Caco-2 (cell line): ENCODE measurements at places on chromosomes 2 and 18.
A peak's percentile ranks its signal among the peaks of the same experiment; 100 is the strongest.

GRCh38 chr2:124289060-124289459 lies 264.0 kb downstream of the CNTNAP5 start:
- DNase-seq: no peak

GRCh38 chr18:54440292-54440691 lies 82.6 kb downstream of the C18orf54 start:
- no peak for DNase-seq

GRCh38 chr2:51705417-51705816 lies 673.5 kb upstream of the NRXN1 start:
- no peak for DNase-seq

GRCh38 chr2:45567974-45568789 lies 42.9 kb downstream of the SRBD1 start:
- DNase-seq: no peak

DNA sequence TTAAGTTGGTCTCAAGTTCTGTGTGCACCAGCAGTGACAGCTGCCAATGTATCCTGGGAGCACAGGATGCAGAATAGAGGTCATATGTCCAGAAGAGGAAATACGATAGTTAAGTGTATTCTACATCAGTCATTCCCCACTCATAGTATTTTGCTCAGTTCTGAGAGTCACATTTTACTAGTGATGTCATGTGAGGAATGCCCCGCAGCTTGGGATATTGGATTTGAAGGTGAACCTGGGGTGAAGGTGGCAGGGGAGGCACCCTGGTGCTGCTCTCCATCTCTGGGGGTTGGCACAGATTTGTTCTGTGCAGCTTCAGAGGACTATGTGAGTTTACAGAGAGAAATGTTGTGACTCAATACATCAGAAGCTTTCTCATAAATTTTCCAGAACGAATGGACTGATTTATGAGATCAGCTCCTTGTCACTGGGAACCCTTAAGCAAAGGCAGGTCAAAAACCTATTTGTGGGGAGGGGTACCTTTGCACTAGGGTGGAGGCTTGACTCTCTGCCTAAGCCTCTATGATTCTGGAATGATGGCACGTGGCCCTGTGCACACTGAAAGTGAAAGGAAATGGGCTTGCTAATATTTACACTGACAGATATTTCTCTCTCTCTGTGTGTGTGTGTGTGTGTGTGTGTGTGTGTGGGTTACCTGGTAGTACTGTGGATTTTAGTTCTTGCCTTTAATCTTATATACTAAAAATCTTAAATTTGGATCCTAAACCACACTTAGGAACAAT lies 95.9 kb downstream of the NEB start:
- peak; percentile 55 for DNase-seq

DNA sequence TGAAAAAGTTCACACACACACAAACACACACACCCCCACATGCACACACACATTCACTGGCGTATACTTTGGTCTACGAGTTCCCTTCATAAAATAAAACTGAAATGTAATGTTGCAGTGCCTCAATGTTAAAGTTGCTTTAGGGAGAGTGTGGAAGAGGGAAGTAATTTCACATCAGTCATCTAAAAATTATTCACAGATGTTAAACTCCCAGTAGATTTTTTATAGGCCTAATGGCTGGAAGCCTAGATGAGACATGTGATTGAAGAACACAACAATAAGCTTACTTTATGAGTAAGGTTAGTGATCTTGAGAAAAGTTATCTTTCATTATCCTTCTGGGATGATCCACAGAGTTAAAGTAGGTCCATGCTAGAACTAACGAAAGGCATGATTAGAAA lies 506.7 kb upstream of the CNTNAP5 start:
- DNase-seq: no peak

GRCh38 chr2:134189009-134189720 lies 64.7 kb upstream of the MGAT5 start:
- no peak for DNase-seq

GRCh38 chr2:80266231-80266630 lies 38.3 kb downstream of the LRRTM1 start:
- no peak for DNase-seq

- DNase-seq: no peak
These were observed 158.2 kb upstream of the RAB12 start for GRCh38 chr18:8450898-8451665.

- no peak for DNase-seq
These were observed 433 bp upstream of the MFF start for GRCh38 chr2:227324642-227324994.

DNA sequence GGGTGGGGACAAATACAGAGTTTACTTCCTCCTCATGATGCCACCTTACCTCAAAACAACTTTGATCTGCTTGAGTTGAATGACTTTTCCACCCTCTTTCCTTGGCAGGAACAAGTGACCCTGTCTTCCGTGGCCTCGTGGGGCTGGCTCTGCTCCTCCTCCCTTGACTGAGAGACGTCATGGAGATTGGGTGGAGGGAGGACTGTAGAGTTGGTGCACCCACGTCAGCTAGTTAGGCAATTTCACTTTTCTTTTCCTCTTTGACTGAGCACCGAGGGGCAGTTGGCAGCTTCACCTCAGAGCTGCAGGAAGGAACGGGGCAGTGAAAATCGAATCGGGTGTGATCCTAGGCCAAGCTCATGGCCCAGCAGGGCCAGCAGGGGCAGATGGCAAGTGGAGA lies at the start of gene SP140:
Gene SP140 (plus strand): TSS at position 251 of the 400 bp plus-strand sequence. CDS start 109 bp downstream, at position 360.
- DNase-seq: no peak

- no peak for DNase-seq
These were observed 91.9 kb downstream of the MRPS9 start for GRCh38 chr2:105129722-105130232.

DNA sequence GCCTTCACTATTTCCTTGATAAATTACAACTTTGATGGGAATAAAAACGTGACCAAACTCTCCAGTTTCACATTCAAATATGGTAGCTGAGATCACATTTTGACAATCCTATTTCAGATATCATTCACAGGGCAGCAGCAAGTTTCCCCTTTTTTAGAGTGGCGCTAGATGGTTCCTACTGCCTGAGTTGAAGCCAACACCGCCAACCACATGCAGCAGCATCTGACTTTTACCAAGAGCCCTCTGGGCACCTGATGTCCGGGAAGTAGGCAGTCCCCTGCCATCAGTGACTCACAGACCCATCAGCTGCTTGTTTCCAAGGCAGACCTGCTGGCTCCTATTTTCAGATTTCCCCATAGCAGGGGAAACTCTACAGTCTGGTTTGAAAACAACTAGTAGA lies 4.0 kb upstream of the MREG start:
- no peak for DNase-seq

GRCh38 chr18:13934676-13935075 lies 19.3 kb upstream of the MC2R start:
- DNase-seq: no peak

GRCh38 chr2:234913208-234913626 lies 38.6 kb upstream of the SH3BP4 start:
- DNase-seq: no peak

DNA sequence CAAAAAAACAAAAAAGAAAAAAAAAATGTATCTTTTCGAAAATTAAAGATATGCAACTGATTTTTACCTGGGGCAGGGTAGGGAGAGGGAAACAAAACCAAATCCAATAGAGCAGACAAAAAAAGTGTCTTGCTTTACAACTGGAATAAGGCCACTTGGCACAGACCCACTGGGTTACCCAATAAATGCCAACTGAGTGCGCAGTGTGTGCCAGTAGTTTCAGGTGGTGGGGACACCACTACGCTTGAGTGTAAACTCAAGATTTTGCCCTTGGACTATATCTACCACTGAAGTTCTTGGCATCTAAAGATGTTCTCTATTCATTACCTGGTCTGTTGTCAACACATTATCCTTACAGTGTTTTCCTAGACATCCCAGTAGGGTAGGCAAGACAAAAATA lies 16.3 kb downstream of the VPS4B start:
- no peak for DNase-seq

GRCh38 chr2:98985905-98986666 lies 50.1 kb upstream of the CRACDL start:
- DNase-seq: no peak
